ENCODE measurements at places on chromosomes 5 and 9. TPM values are rescaled to one million over a fixed set of nuclear protein-coding genes. Genes with fewer than 3 reads are reported as not detected.

DNA sequence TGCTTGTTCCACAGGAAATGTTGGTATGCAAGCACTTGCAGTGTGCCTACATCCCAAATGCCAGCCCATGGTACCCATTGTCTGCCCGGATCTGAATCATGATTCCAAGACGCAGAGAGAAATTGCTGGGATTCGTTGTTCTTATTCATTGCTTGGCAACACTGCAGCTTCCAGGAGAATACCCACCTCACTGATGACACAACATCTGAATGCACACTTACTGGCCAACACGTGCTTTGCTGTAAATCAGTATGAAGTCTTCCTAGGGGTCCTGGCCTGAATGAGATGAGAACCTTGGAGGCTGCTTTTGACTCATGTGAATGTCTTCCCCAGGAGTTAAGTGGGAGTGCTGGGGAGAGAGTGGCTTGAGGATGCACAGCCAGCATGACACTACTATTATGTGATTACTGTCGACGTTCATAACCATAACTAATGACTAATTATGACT lies 11.6 kb downstream of the SRD5A1 start:
- H3K4me3 ChIP-seq = no peak overlapping the region
- H3K27ac ChIP-seq = no peak overlapping the region
- DNase-seq = no peak
- H3K27me3 ChIP-seq = no peaks in the 10 kb centered on the region

DNA sequence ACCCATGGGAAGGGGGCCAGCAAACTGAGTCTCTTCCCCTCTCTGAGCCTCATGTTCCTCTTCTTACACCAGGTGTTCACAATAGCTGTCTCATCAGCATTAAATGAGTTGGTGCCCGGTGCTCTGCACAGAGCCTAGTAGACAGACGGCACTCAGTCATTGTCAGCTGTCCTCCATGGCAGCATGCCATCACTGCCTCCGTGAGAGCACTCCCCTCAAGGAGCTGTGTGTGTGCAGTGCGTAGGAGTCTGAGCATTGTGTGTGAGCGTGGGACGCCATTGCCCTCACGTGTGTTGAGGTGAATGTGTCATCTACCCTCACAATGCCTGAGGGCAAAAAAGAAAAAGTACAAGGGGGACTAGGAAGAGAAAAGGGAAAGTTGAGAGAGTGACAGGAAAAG lies 536.5 kb downstream of the CDK5RAP2 start:
- H3K4me1 ChIP-seq = no peaks in the 10 kb centered on the region
- no peaks in the 10 kb centered on the region for H3K36me3 ChIP-seq
- DNase-seq = no peak
- H3K27me3 ChIP-seq = no peaks in the 10 kb centered on the region
- H3K4me3 ChIP-seq = no peak overlapping the region

Gene KCNIP1
- 1.1 TPM for total RNA-seq

DNA sequence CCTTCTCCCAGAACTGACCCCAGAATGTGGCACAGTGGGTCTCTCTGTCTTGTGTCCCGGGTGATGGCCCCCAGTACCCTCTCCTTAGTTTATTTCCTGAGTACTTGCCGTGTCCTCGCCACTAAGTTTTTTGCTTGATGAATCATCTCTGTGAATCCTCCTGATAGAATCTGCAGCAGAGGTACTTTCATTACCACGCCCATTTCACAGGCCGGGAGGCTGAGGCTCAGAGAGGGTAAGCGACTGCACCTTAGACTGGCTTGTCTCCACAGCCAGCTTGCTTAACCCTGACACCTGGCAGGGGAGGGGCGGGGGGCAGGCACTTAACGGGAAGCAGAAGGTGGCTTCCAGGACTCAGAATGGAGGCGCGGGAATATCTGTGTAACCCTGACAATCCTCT lies 7.9 kb upstream of the IER5L start:
- no peaks in the 10 kb centered on the region for H3K27me3 ChIP-seq
- H3K4me3 ChIP-seq = no peak overlapping the region
- no peaks in the 10 kb centered on the region for H3K36me3 ChIP-seq
- DNase-seq = no peak
- H3K4me1 ChIP-seq = no peaks in the 10 kb centered on the region

- H3K4me3 ChIP-seq = no peak overlapping the region
- H3K27ac ChIP-seq = no peak overlapping the region
- DNase-seq = no peak
- no peaks in the 10 kb centered on the region for H3K27me3 ChIP-seq
Measured at GRCh38 chr5:180464603-180464970, 29.6 kb upstream of the CNOT6 start.

DNA sequence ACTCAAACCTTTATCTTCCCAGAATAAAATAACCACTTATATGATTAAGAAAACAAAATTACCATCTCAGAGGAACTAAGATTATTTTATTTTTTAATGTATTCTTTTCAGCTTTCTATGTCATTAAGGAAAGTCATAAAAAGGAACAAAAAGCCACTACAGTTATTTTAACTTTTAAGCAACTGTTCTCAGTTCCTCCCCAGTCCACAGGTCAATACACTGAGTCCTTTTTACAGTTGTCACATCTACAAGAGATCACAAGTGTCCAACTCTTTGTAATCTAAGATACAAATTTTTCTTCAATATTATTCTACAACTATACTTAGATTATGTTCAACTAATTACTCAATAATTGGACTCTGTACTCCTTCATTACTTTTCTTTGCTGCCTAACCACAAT lies 782.8 kb upstream of the ACO1 start:
- H3K27me3 ChIP-seq = no peaks in the 10 kb centered on the region
- no peaks in the 10 kb centered on the region for H3K4me1 ChIP-seq
- DNase-seq = no peak
- no peak overlapping the region for H3K4me3 ChIP-seq
- H3K27ac ChIP-seq = no peak overlapping the region

GRCh38 chr9:21729648-21730047 lies 72.8 kb upstream of the MTAP start:
- H3K4me1 ChIP-seq = no peaks in the 10 kb centered on the region
- H3K4me3 ChIP-seq = no peak overlapping the region
- no peak overlapping the region for H3K27ac ChIP-seq
- no peaks in the 10 kb centered on the region for H3K27me3 ChIP-seq
- no peaks in the 10 kb centered on the region for H3K36me3 ChIP-seq

Gene ACTBL2
- total RNA-seq = not detected

DNA sequence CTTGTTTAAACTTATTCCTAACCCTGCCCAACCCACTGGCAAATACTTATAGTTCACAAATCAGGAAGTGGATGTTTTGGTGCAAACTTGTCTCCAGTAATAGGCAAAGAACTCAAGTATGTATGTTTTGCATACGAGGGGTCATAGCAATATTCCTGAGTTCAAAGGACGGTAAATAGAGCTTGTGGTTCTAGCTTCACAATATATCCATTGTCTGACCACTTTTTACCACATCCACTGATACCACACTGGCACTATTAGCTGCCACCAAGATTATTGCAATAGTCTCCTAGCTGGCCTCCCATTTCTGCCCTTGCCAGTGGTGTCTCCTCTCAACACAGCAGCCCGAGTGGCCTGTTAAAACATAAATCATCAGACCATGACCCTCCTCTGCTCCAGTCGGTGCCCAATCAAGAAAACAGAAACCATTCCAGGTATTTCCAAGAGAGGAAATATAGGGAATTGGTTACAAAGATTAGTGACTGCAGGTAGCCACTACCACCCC lies 17.0 kb downstream of the GRXCR2 start:
- no peak for DNase-seq
- H3K36me3 ChIP-seq = no peaks in the 10 kb centered on the region
- H3K4me1 ChIP-seq = no peaks in the 10 kb centered on the region
- no peak overlapping the region for H3K4me3 ChIP-seq
- peak overlapping the region; percentile 3 for H3K27ac ChIP-seq

Gene SGCD
- total RNA-seq = 0.38 TPM

Gene RETREG1
- 11.2 TPM for total RNA-seq

DNA sequence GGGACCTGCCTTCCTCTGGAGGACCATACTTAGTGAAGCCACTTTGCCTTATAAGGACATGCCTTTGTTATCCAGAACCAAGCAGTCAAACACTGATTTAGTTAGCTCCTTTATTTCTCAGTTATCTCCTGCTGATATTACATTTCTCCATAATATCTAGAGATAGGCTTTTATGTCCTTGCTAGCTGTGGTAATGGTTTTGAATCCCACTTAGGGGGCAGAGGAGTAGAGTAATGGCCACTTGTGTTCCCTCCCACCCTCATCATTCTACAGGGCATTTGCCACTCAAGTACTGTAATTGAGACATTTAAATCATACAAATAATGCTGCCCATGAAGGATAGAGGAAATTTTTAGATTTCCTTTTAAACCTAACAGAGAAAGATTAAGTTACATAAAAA lies 80.9 kb downstream of the DOCK8 start:
- no peak for DNase-seq
- H3K36me3 ChIP-seq = no peaks in the 10 kb centered on the region
- no peaks in the 10 kb centered on the region for H3K27me3 ChIP-seq
- H3K4me3 ChIP-seq = no peak overlapping the region
- H3K27ac ChIP-seq = no peak overlapping the region
